ENCODE measurements at places on chromosomes 3 and 15.

- no peak for DNase-seq
Measured at GRCh38 chr3:102053375-102053989, 204.2 kb downstream of the NFKBIZ start.

- no peak for DNase-seq
Measured at GRCh38 chr15:65653341-65653740, 31.6 kb downstream of the SLC24A1 start.

DNA sequence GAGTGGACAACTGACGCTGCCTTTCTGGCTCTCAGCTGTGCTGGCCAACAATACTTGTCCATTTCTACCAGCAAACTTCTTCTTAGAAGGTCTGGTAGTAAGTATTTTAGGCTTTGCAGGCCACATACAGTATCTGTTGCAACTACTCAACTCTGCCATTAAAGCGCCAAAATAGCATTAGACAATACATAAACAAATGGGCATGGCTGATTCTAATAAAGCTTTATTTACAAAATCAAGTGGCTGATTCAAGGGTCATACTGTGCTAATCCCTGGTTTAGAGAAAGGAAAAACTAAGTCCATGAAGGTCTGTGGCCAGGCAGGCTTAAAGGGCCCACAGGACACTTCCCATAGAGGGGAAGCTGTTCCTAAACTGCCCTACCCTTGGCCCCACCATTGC, 26.3 kb upstream of the TPM1 start:
- DNase-seq = no peak

GRCh38 chr3:29871087-29871486, 590.2 kb downstream of the RBMS3 start:
- DNase-seq = no peak
